Glomerular endothelial cell (primary cell): ENCODE measurements at places on chromosomes 13 and 19. TPM values are rescaled to one million over a fixed set of nuclear protein-coding genes. Genes with fewer than 3 reads are reported as not detected.

Gene KIRREL2
- not detected in 2 replicates for total RNA-seq

Gene OR7C2
- total RNA-seq = not detected in 2 replicates

Gene ICAM5
- 0.06 TPM in 1 of 2 replicates, not detected in the other for total RNA-seq

Gene CLC
- not detected in 2 replicates for total RNA-seq

Gene NCR1
- total RNA-seq = not detected in 2 replicates

Gene APOC4
- not detected in 2 replicates for total RNA-seq

Gene ARMC6
- total RNA-seq = 40.0 and 41.1 TPM in 2 replicates

Gene RFPL4A
- not detected in 2 replicates for total RNA-seq
